ENCODE measurements at places on chromosomes 4 and X. TPM values are rescaled to one million over a fixed set of nuclear protein-coding genes. Genes with fewer than 3 reads are reported as not detected.

- ATAC-seq: no peak
Measured at GRCh38 chr4:145276050-145276449, 95.7 kb upstream of the OTUD4 start.

DNA sequence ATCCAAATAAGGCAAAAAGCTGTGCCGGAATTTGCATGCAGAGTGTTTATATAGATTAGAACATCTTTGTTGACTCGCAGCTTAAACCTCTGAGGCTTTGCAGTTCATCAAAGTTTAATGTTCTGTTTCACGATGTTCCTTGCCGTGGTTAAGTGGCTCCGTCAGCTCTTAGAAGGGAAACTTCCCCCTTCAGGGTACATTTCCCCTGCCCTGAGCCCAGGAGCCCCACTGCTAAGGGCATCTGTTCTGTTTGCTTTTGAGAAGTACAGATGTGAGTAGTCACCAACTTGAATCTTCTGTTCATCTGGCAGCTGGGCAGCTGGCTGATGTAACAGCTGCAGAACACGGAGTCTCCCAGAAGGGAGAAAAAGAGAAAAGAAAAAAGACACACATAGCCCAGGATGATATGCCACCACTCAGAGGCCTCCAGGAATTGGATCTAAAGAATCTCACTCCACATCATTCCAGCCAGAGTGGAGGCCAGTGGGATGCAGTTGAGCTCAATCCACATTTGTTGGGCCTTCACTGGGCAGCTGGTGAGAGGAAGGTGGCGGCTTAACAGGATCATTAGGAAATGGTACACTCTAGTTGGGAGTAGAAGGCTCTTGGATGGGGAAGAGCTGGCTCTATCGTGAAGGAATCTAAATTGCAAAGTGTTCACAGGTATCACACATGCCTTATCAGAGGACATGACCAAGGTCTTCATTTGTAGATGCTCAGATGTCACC lies 178.7 kb upstream of the RBPJ start:
- peak; percentile 43 for ATAC-seq

DNA sequence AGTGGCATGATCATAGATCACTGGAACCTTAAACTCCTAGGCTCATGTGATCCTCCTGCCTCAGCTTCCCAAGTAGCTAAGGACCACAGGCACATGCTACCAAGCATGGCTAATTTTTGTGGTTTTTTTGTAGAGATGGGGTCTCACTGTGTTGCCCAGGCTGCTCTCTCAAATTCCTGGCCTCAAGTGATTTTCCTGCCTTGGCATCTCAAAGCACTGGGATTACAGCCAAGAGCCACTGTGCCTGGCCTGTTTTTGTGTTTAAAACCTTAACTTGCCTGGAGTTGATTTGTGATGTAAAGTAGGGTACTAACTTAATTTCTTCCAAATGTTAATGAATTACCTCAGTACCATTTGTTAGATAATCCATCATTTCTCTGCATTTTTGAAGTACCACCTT lies 22.3 kb downstream of the DLG3 start:
- ATAC-seq: no peak

- peak; percentile 43 for ATAC-seq
Measured at GRCh38 chr4:105350859-105351490, 122.9 kb downstream of the PPA2 start.

DNA sequence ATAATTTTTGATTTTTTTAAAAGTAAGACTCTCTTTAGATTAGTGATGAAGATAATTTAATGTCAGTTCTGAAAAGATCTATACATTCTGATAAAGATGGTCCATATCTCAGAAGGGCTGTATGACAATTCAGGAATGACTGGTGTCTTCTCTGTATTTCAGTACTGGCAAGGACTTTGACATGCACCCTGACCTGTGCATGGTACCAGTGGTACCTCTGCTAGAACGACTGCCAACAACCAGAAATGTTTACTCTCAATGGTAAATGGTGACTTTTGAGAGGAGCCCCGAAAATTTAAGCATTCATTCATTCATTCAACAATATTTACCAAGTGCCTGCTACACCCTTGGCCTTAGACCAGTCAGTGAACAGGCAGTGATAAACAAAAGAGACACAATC lies 4.8 kb downstream of the NR3C2 start:
- no peak for ATAC-seq

Gene AGTR2
- not detected for total RNA-seq

Gene PABPC5
- not detected for total RNA-seq

Gene ART3
- 0.80 TPM for total RNA-seq
